ENCODE measurements at places on chromosomes 12 and 14. TPM values are rescaled to one million over a fixed set of nuclear protein-coding genes. Genes with fewer than 3 reads are reported as not detected.
A peak's percentile ranks its signal among the peaks of the same experiment; 100 is the strongest.

Gene CCDC38
- not detected for total RNA-seq

Gene KRT6C
- total RNA-seq: not detected

Gene SLC39A5
- total RNA-seq: 0.59 TPM

Gene GYS2
- not detected for total RNA-seq

Gene CLEC1A
- total RNA-seq: not detected

Gene TMEM63C
- 6.4 TPM for total RNA-seq

Gene SLC6A15
- total RNA-seq: 22.9 TPM

GRCh38 chr12:53482626-53483168 lies 16.6 kb downstream of the MAP3K12 start:
- peaks cover 32% of the 10 kb centered on the region for H3K36me3 ChIP-seq
- no peak overlapping the region for H3K4me3 ChIP-seq
- H3K27ac ChIP-seq: peak overlapping the region; percentile 69
- DNase-seq: no peak

DNA sequence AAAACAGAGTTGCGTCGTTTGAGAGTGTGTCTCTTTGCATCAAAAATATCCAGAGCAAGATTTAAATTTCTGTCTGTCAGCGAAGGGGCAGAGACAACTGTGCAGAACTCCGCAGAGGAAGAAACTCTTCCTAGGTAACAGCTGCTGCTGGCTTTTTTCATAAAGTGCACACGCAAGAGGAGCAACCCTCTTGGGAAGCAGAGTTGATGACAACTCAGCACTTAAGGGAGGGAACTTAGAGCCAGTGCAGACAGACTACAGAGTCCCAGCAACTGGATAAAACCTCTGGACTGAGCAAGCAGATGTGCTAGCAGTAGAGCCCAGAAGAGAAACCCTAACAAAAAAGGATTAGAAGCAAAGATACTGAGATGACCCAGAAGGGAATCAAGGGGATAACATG lies 337.1 kb downstream of the PCNX1 start:
- no peak for DNase-seq
- H3K4me3 ChIP-seq: no peak overlapping the region
- peaks cover 6% of the 10 kb centered on the region for H3K4me1 ChIP-seq
- H3K36me3 ChIP-seq: no peaks in the 10 kb centered on the region
- H3K27me3 ChIP-seq: no peaks in the 10 kb centered on the region
- no peak overlapping the region for H3K27ac ChIP-seq

- H3K4me1 ChIP-seq: no peaks in the 10 kb centered on the region
- H3K4me3 ChIP-seq: no peak overlapping the region
- H3K36me3 ChIP-seq: no peaks in the 10 kb centered on the region
- no peaks in the 10 kb centered on the region for H3K27me3 ChIP-seq
- H3K27ac ChIP-seq: no peak overlapping the region
Measured at GRCh38 chr12:117486840-117487659, 125.6 kb upstream of the NOS1 start.

- no peaks in the 10 kb centered on the region for H3K27me3 ChIP-seq
- peaks cover 26% of the 10 kb centered on the region for H3K4me1 ChIP-seq
- peak; percentile 52 for DNase-seq
- H3K36me3 ChIP-seq: no peaks in the 10 kb centered on the region
- no peak overlapping the region for H3K27ac ChIP-seq
Measured at GRCh38 chr12:23099604-23100003, 474.6 kb downstream of the ETNK1 start.

GRCh38 chr14:51451561-51451960 lies 200.1 kb upstream of the FRMD6 start:
- no peaks in the 10 kb centered on the region for H3K27me3 ChIP-seq
- H3K36me3 ChIP-seq: no peaks in the 10 kb centered on the region
- H3K27ac ChIP-seq: no peak overlapping the region

- H3K27ac ChIP-seq: peak overlapping the region; percentile 75
- H3K27me3 ChIP-seq: peaks cover 7% of the 10 kb centered on the region
- H3K4me3 ChIP-seq: peak overlapping the region; percentile 85
- DNase-seq: peak; percentile 86
Measured at GRCh38 chr12:38904537-38905479, 583 bp downstream of the CPNE8 start.

GRCh38 chr12:124359671-124360581 lies 65.0 kb downstream of the RFLNA start:
- DNase-seq: peak; percentile 28
- H3K27ac ChIP-seq: no peak overlapping the region
- H3K4me3 ChIP-seq: no peak overlapping the region
- no peaks in the 10 kb centered on the region for H3K36me3 ChIP-seq
- H3K27me3 ChIP-seq: no peaks in the 10 kb centered on the region

- no peak for DNase-seq
- no peak overlapping the region for H3K4me3 ChIP-seq
- no peak overlapping the region for H3K27ac ChIP-seq
- H3K4me1 ChIP-seq: peaks cover 28% of the 10 kb centered on the region
- H3K36me3 ChIP-seq: peaks cover 9% of the 10 kb centered on the region
Measured at GRCh38 chr14:74488786-74489397, 4.2 kb downstream of the NPC2 start.

GRCh38 chr12:116892349-116893140 lies 11.3 kb upstream of the HRK start:
- H3K4me3 ChIP-seq: no peak overlapping the region
- no peaks in the 10 kb centered on the region for H3K36me3 ChIP-seq
- peak; percentile 31 for DNase-seq
- H3K27ac ChIP-seq: no peak overlapping the region
- no peaks in the 10 kb centered on the region for H3K27me3 ChIP-seq

DNA sequence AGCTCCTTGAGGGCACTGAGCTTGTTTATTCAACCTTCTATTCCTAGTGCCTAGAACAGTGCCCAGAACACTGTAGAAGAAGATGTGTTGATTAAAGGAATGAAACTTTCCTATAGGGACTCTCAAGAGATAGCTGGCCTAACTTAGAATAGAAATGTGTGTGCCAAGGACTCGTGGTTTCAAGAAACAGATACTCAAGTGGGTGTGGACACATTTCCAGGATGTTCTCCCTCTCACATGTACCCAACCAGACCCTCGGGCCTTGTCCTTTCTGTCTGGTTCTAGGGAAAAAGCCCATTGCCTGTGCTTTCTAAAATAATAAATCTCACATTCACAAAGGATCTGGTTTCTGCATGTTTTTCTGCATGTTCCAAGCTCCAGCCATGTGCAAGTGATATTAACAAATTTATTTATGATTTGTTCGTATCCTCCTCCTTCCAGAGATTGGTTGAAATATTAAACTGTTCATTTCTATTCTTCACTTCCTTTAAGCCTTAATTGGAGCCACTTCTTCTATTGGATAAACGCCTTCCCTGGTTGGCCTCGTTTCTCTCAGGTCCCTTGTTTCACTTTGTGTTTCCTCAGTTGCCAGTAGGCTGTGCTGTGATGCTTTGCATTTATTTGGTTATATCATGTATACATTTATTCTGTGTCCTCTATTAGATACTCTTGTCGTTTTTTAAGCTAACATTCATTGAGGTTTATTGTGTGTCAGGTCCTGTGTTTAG lies 89.8 kb downstream of the CRADD start:
- no peak overlapping the region for H3K27ac ChIP-seq
- no peaks in the 10 kb centered on the region for H3K27me3 ChIP-seq
- H3K4me3 ChIP-seq: no peak overlapping the region
- peak; percentile 52 for DNase-seq
- no peaks in the 10 kb centered on the region for H3K36me3 ChIP-seq
- no peaks in the 10 kb centered on the region for H3K4me1 ChIP-seq

DNA sequence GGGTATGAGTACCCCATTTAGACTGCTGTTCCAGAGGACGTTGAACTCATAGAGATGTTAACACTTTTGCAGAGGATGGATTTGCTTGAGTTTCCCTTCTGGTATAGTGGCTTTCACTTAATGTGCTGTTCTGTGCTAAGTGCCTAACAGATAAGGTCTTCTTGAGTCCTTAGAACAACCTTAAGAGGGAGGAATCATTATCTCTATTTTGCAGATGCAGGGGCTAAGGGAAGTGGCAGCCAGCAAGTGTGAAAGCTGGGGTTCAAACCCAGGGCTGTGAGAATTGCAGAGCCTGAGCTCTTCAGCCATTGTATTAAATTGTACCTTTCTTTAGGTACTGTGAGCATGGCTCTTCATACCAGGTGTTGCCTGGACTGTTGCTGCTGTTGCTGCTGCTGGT lies 122.1 kb upstream of the NRXN3 start:
- H3K27me3 ChIP-seq: no peaks in the 10 kb centered on the region
- H3K4me1 ChIP-seq: no peaks in the 10 kb centered on the region

DNA sequence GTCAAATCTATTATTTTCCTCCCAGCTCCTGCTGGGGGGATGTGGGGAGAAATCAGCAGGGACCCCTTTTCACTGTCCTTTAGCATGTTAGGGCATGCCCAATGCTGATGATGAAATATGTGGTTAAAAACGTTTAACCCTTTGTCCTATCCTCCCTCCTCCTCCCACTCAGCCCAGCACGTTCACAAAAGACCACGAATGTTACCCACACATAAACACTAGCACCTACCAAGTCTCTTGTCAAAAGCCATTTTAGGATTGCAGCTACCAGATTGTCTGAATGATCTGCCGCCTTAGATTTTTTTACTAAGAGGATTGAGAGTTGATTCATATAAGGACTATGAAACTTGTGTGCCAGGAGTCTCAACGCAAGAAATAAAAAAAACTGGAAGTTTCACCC lies 70.4 kb downstream of the TBK1 start:
- H3K27ac ChIP-seq: no peak overlapping the region
- H3K4me3 ChIP-seq: no peak overlapping the region
- H3K36me3 ChIP-seq: no peaks in the 10 kb centered on the region
- DNase-seq: no peak

DNA sequence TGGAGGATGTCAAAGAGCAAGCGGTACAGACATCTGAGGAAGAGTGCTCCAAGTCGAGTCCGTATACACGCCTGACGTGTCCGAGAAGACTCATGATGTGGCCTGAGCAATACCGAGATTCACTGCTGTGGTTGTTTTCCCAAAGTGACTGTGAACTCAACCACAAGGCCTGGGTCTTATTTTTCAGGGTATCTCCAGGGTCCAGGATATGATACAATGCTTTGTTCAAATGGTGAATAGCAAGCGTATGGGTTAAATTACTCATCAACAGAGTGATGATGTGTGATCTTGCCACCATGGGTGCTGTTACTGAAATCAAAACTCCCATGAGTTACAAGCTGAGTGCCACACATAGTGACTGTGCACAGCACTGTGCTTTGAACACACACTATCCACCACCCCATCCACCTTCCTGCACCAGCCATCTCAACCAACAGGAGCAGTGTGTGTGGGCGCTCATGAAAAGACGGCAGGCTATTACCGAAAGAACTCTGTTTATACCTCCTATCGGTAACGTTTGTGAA lies 109.6 kb downstream of the BCAT1 start:
- peaks cover 5% of the 10 kb centered on the region for H3K36me3 ChIP-seq
- DNase-seq: no peak
- H3K27ac ChIP-seq: no peak overlapping the region
- no peaks in the 10 kb centered on the region for H3K4me1 ChIP-seq
- H3K4me3 ChIP-seq: no peak overlapping the region

DNA sequence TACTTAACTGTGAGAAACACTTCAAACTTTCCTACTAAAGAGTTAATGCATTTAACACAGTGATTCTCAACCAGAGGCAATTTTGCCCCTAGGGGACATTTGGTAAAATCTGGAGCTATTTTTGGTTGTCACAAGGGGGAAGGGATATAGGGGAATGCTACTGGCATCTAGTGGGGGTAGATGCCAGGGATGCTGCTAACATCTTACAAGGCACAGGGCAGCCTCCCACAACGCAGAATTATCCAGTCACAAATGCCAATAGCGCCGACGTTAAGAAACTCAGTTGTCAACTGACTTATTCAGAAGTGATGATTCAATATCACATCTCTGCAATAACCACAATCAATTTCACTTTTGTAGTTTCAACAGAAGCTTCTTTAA lies 2.0 kb downstream of the EEA1 start:
- peak; percentile 60 for DNase-seq
- H3K27ac ChIP-seq: no peak overlapping the region
- peaks cover 24% of the 10 kb centered on the region for H3K4me1 ChIP-seq
- H3K4me3 ChIP-seq: peak overlapping the region; percentile 66

- peaks cover 4% of the 10 kb centered on the region for H3K36me3 ChIP-seq
- no peak for DNase-seq
- H3K27ac ChIP-seq: no peak overlapping the region
- H3K4me1 ChIP-seq: no peaks in the 10 kb centered on the region
- H3K4me3 ChIP-seq: no peak overlapping the region
Measured at GRCh38 chr12:16692099-16692498, 86.1 kb upstream of the LMO3 start.
